ENCODE measurements at places on chromosomes 2 and 18.

DNA sequence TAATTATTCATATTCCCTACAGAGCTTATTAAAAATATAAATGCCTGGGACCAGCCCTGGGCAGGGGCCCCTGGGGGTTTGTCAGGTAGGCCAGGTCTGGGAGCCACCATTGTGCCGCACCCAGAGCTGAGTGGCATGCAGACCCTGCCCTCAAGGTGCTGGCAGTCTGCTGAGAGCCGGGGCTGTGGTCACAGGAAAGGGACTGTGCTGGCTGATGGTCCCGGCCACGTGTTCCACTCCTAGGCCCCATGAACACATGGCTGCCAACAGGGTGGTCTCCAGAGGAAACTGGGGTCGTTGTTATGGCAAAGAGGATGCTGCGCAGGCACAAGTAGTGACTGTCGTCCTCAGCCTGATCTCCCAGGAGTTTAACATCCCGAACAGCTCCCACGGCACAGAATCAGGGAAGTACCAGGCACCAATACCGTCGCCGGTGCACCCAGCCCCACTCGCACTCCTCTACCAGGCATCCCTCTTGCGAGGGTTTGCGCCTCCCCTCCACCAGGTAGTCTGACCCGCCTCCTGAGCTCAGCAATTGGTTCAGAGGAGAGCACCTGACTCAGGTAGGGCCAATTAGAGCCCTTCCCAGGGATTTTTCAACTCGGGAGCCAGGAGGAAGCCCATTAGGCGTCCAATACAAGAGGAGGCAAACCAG, 39.2 kb upstream of the BIN1 start:
- DNase-seq: no peak

DNA sequence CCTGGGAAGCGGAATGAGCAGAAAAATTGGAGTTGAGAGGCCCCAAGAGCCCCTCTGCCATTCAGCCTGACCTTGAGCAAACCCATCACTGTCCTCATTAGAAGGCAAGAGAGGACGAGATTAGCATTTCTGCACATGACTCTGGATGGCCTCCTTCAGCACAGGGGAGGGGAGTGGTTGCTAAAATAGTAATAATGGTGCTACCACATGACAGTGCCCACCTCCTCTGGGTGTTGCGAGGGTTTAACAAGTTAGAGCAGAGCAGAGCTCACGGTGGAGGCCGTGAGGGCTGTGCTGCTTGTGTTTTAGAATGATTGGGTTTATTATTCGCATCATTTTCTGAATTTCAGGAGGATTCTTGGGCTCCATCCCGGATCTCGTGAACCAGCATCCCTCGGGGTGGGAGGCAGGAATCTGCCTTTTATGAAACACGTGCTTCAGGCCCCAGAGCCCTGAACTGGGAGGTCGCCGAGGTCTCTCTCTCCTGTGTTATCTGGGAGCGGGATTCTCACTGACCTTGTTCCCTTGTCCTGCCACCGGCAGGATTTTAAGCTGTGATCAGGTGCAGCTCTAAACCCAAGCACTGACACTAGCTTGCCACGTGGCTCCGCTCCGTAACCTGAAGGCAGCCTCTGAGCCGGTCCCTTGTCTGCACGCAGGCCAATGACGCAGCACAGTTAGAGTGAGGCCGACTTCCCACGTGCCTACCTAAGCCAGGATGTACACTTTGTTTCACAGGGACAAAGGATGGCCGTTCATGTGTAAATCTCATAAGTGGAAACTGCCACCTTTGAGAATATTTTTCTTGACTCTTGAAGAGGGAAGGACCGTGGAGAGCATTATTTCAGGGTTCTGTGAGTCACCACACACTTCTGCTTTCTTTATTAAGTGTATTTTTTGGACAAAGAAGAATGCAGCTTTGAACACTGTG, 142.3 kb downstream of the ACOXL start:
- no peak for DNase-seq

- no peak for DNase-seq
Observed at GRCh38 chr18:8503248-8503647, 106.0 kb upstream of the RAB12 start.

DNA sequence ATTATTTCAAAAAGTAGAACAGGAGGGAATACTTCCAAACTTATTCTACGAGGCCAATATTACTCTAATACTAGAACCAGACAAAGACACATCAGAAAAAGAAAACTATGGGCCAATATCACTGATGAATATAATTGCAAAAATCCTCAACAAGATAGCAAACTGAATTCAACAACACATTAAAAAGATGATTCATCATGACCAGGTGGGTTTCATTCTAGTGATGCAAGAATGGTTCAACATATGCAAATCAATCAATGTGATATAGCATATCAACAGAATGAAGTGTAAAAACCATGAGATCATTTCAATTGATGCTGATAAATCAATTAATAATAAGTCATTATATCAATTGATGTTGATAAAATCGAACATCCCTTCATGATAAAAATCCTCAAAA, 22.4 kb upstream of the EML6 start:
- no peak for DNase-seq

DNA sequence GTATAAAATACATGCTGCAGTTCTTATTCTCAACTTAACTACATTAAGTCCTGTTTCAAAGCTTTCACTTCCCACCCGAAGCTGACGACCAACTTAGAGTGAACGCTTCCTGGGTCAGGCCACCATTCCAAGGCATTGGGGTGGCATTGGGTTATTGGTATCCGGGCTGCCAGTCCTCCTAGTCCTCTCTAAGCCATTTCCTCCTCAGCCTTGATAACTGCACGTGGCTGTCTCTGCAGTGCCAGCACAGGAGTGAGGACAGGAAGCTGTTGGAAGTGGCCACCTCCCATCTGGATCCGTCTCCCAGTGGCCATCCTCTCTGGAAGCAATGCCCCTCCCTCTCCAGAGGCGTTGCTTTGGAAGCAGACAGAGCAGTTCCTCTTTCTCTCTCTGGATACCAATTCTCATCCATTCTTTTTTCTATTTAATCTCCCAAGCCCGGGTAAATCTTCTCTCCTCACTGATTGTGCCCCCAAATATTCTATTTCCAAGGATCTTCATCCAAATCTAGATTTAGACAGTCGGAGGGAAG, 354.7 kb downstream of the EIPR1 start:
- no peak for DNase-seq

All from stimulated activated CD8-positive, alpha-beta memory T cell treated with anti-CD3 and anti-CD28 coated beads, Interleukin-4, amount 100 ng/mL, for 1 hour (primary cell).